Tongue (tissue), 3 donors: ENCODE measurements at places on chromosomes 7 and 10. TPM values are rescaled to one million over a fixed set of nuclear protein-coding genes. Genes with fewer than 3 reads are reported as not detected.

GRCh38 chr7:104980841-104981671 lies 32.9 kb upstream of the KMT2E start:
- peak; percentile 81 for DNase-seq

GRCh38 chr7:2452074-2452507 lies 24.1 kb downstream of the GRIFIN start:
- DNase-seq = no peak

GRCh38 chr10:109914966-109915365 lies 8.3 kb downstream of the XPNPEP1 start:
- no peak for DNase-seq

GRCh38 chr10:44030132-44030531 lies 354.8 kb downstream of the CXCL12 start:
- no peak for DNase-seq

DNA sequence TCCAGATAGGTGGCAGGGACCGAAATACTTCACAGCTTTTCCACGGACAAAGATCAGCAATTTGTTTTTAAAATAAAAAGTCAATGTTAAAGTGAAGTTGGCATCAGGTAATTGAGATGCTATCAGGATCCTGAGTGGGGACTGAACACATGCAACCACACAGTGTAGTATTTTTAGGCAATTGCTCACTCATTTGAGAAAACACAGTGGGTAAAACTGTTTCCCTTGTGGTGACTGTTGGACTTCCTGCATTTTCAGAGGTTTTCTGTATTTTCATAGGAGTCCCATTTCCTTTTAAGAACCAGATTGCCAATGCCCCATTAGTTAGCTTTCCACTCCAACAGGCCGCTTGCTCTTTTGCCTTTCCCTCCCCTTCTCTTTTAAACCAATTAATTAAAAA lies 159.5 kb upstream of the ZNF32 start:
- DNase-seq = no peak

- no peak for DNase-seq
These were observed 96.4 kb downstream of the PRKG1 start for GRCh38 chr10:51170518-51171245.

GRCh38 chr10:124517931-124518330 lies 56.3 kb downstream of the LHPP start:
- no peak for DNase-seq

DNA sequence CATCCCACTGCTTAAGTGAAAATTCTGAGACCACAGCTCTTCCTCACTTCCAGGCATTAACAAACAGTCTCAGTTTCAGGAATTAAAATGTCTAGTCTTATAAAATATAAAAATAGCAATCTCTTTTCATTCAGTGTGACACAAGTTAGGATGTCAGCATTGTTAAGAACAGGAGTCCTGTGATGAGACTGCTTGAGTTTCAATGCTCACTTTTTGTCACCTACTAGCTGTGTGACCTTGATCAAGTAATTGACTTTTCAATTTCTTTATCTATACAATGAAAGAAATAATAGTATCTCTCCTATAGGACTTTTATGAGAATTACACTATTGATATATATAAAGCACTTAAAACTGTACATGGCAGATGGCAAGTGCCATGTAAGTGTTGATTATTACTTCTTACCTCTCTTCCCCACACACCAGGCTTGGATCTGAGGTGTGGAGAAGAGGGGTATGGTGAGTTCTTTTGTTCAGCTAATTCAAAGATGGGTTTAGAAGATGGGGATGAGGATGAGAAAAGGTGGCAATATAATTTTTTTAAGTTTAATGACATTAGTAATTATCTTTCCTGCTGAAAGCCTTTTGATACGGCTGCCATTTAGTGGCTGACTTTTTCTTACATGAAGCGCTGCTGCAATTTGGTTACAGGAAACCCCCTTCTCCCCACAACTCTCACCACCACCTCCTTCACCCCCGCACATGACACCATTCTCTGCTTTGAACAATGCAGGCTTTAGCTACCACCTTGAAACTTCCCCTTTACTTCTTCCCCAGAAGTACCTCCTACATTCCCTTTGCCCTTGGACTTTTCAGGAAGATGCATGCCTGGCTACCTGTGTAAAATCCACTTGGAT lies 20.8 kb upstream of the HYAL4 start:
- DNase-seq = no peak

GRCh38 chr7:38335492-38336147 lies 62.2 kb upstream of the TARP start:
- DNase-seq = peak; percentile 83

GRCh38 chr7:1413936-1414639 lies 45.2 kb downstream of the MICALL2 start:
- DNase-seq = peak; percentile 48

GRCh38 chr10:123786306-123786705 lies 105.3 kb downstream of the CPXM2 start:
- DNase-seq = no peak

GRCh38 chr10:47087667-47088066 lies 176.4 kb downstream of the PTPN20 start:
- no peak for DNase-seq

- no peak for DNase-seq
These were observed 131.0 kb upstream of the GAD2 start for GRCh38 chr10:26085549-26085948.

- DNase-seq = peak; percentile 38
These were observed 1.8 kb downstream of the CALU start for GRCh38 chr7:128740996-128741395.

GRCh38 chr10:86064219-86064618 lies 302.4 kb downstream of the GRID1 start:
- DNase-seq = no peak

- DNase-seq = no peak
These were observed 90.3 kb downstream of the BTRC start for GRCh38 chr10:101444058-101444898.

- peak; percentile 35 for DNase-seq
These were observed 3.7 kb downstream of the SUFU start for GRCh38 chr10:102507521-102507920.

- DNase-seq = no peak
These were observed 16.7 kb downstream of the INPP5A start for GRCh38 chr10:132554053-132554990.

Gene EIF5AL1
- 0.10 TPM for total RNA-seq

Gene RAB19
- not detected for total RNA-seq

Gene TMEM236
- total RNA-seq = 0.10 TPM

Gene SLC25A40
- 17.3 TPM for total RNA-seq

Gene TYW1B
- 6.2 TPM for total RNA-seq

Gene MYH16
- not detected for total RNA-seq

Gene PPA1
- total RNA-seq = 83.2 TPM

Gene VIM
- total RNA-seq = 1,559 TPM

Gene WEE2
- not detected for total RNA-seq
